Transverse colon (tissue), 4 donors: ENCODE measurements at places on chromosomes 4 and X. TPM values are rescaled to one million over a fixed set of nuclear protein-coding genes. Genes with fewer than 3 reads are reported as not detected.

CCKAR gene
- total RNA-seq: 0.27 TPM

BST1 gene
- not detected for total RNA-seq

ARX gene
- total RNA-seq: not detected

ATOH1 gene
- total RNA-seq: 23.9 TPM

KLB gene
- 2.5 TPM for total RNA-seq

IL15 gene
- total RNA-seq: 3.6 TPM

HTN1 gene
- total RNA-seq: not detected

TLL1 gene
- 1.00 TPM for total RNA-seq

SPOCK3 gene
- not detected for total RNA-seq

SUPT20HL2 gene
- not detected for total RNA-seq

SLC10A6 gene
- total RNA-seq: 0.32 TPM

BTC gene
- total RNA-seq: 7.0 TPM

VCX3A gene
- total RNA-seq: not detected

UNC5C gene
- total RNA-seq: 4.9 TPM

VSIG1 gene
- 0.68 TPM for total RNA-seq

PNMA6A gene
- total RNA-seq: 0.68 TPM

SPATA18 gene
- 3.0 TPM for total RNA-seq

NKRF gene
- 3.8 TPM for total RNA-seq

BOD1L1 gene
- 70.5 TPM for total RNA-seq

CNOT6L gene
- total RNA-seq: 2.2 TPM

PSMD10 gene
- 8.2 TPM for total RNA-seq

IL2 gene
- not detected for total RNA-seq

GAGE13 gene
- total RNA-seq: not detected

SPINK2 gene
- total RNA-seq: not detected

SLC38A5 gene
- total RNA-seq: 10.5 TPM
